ENCODE measurements at places on chromosomes 5 and 9. TPM values are rescaled to one million over a fixed set of nuclear protein-coding genes. Genes with fewer than 3 reads are reported as not detected.

GRCh38 chr9:99509065-99509745 is 287.1 kb downstream of the SEC61B start:
- no peaks in the 10 kb centered on the region for H3K27me3 ChIP-seq
- no peak for DNase-seq

DNA sequence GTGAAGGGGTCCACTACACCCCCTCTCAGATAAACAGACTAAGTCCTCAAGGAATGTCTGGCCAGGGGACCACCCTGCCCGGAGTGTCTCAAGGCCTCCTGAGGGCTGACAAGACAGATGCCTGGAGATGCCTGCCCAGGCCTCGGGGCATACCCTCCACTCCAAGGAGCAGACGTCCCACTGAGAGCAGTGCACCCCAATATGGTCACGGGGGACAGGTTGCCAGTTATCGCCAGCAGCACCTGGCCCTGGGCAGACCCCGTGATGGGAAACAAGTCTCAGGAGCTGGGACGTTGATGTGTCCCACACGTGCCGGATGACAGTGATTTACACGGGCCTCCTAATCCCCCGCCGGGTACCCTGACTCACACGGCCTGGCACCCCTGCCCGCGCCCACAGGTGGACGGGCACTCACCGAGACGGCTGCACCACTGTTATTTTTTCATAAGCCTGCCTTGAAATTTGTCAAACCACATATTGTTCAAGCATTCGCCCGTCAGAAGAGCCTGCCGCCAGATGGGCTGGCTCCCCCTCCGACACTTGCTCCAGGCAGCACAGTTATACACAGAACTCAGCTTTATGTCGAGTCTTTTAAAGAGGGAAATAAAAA is 43.9 kb downstream of the BARX1 start:
- no peak overlapping the region for H3K4me3 ChIP-seq
- H3K27ac ChIP-seq, result no peak overlapping the region
- no peak for DNase-seq
- no peaks in the 10 kb centered on the region for H3K27me3 ChIP-seq
- no peaks in the 10 kb centered on the region for H3K4me1 ChIP-seq
- no peaks in the 10 kb centered on the region for H3K36me3 ChIP-seq

DNA sequence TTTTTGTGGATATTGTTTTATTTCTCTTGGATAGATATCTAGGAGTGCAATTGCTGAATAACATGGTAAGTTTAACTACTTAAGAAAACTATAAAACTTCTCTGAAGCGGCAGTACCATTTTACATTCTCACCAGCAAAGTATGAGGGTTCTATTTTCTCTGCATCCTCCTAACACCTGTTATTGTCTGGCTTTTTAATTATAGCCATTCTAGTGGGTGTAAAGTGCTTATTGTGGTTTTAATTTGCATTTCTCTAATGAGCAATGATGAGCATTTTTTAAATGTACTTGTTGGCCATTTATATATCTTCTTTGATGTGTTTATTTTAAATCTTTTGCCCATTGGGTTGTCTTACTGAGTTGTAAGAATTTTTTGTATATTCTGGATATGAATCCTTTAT is 28.7 kb downstream of the SMIM32 start:
- no peaks in the 10 kb centered on the region for H3K36me3 ChIP-seq
- no peak for DNase-seq
- H3K4me3 ChIP-seq, result no peak overlapping the region
- H3K27ac ChIP-seq, result no peak overlapping the region
- H3K4me1 ChIP-seq, result no peaks in the 10 kb centered on the region

DNA sequence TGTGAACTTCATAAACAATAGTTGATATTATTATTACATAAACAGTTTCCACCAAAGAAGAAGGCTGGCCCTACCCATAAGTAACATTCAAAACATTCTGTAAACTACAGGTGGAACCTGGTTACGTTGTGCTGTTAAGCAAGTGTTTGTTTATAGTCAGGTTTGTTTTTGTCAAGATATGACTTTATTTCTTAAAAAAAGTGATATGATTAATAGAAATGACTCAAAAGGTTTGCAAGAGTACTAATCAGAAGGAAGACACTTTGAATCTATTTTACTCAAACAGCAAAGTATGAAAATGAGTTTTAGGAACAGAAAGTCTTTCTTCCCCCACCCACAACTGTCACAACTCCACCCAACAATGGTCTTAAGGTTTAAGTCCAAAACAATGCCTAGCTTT is 220.8 kb downstream of the PLK2 start:
- DNase-seq, result no peak
- no peak overlapping the region for H3K27ac ChIP-seq
- H3K4me1 ChIP-seq, result no peaks in the 10 kb centered on the region
- H3K27me3 ChIP-seq, result no peaks in the 10 kb centered on the region
- H3K4me3 ChIP-seq, result no peak overlapping the region
- no peaks in the 10 kb centered on the region for H3K36me3 ChIP-seq

- H3K27ac ChIP-seq, result no peak overlapping the region
- DNase-seq, result no peak
- H3K27me3 ChIP-seq, result no peaks in the 10 kb centered on the region
- H3K4me1 ChIP-seq, result peaks cover 18% of the 10 kb centered on the region
- H3K36me3 ChIP-seq, result no peaks in the 10 kb centered on the region
Observed at GRCh38 chr5:157864067-157864466, 5.1 kb upstream of the CLINT1 start.

GRCh38 chr5:41435276-41435675 is 75.1 kb downstream of the PLCXD3 start:
- no peak for DNase-seq
- no peaks in the 10 kb centered on the region for H3K4me1 ChIP-seq
- no peak overlapping the region for H3K27ac ChIP-seq
- H3K36me3 ChIP-seq, result no peaks in the 10 kb centered on the region
- H3K27me3 ChIP-seq, result no peaks in the 10 kb centered on the region
- H3K4me3 ChIP-seq, result no peak overlapping the region

DNA sequence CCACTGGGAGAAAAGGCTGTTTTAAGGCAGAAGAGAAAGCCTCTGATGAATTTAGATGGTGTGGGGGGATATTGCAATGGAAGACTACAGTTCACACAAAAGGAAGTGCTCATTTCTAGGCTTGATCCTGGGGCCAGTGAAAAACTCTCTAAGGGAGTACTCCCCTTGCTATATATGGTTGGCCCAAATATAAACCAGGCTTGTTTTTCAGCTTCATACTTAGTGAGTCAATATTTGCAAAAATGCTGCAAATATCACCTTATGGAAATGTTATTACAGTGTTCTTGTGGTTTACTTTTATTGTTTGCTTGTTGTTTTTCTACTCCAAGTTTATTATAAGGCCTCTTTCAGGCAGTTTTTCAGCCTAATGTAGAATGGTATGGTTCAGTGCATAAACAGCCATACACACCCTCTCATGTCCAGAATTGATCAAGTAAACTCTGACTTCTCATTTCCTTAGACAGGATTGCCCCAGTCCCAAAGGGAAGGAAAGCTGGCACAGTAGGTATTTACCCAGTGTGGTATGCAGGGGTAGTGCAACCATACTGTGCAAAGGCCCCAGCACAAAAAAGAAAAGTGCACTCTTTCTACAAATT is 115.1 kb downstream of the FEM1C start:
- H3K27ac ChIP-seq, result no peak overlapping the region
- H3K36me3 ChIP-seq, result no peaks in the 10 kb centered on the region
- peaks cover 5% of the 10 kb centered on the region for H3K27me3 ChIP-seq
- no peak overlapping the region for H3K4me3 ChIP-seq
- DNase-seq, result no peak

- no peaks in the 10 kb centered on the region for H3K27me3 ChIP-seq
- no peaks in the 10 kb centered on the region for H3K36me3 ChIP-seq
- no peak for DNase-seq
- H3K4me3 ChIP-seq, result no peak overlapping the region
Observed at GRCh38 chr9:15059003-15059402, 148.8 kb upstream of the FREM1 start.

DNA sequence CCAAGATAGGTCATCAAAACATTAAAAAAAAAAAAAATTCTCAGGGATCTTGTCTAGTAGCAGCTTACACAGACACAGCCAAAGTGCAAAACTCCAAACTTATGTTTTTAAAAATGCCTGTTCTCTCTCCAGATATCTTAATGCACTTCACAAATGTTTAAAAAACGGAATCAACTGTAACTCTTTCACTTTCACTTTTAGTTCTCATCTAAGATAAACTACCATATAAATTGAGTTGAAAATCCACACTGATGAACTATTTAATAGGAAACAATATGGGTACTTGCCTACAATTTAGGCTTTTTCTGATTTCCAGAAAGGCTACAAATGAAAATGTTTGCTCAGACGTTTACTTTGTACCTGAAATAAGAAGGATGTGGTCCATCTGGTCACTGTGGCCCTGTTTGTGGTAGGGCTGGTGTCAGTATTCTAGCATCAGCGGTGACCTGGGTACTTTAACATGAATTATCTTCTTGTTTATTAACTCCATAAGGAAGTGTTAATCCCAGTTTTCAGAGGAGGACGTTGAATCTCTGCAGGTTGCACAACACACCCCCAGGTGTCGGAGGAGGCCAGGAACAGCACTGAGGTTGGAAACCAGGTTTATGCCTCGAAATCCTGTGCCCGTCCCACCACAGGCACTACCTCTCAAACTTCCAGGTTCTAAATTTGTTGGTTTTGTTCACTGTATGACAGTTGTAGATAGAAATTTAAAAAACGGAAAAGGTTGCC is 13.3 kb upstream of the LPCAT1 start:
- peak overlapping the region; percentile 75 for H3K4me3 ChIP-seq
- DNase-seq, result peak; percentile 13

DNA sequence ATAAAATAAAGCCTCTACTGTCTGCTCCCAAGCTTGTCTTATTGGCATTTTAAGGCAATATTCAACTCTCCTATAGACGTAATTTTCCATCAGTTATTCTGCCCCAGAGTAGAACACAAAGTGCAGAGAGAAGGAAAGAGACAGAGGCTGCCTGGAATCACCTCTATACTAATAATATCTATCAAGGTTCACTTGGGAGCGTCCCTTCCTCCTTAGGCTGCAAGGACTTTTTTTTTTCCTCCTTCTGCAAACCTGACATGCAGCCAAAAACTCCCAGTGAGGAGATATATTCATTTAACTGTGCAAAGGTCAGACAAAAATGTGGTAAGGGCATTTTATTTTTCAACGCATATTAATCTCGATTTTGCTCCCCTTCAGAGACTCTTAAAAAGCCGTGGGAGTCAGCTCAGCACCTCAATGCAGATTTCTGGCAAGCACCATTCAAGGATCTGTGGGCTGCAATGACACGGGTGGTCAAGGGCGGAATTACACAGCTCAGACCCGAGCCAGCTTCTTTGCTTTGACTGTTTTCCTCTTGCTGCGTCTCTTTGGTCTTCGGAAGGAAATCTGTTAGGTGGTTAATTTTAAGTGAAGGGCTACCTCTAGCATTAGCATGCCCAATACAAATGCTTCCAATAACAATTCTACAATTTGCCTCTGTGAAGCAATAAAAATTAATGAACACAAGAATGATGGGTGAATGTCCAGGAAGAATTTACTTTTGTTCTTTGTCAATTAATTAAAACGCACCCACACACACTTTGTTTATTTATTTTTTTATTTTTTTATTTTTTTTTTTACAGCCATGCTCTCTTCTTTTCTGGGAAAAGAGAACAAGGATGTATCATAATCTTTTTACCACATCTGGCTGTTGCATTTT is 587.7 kb upstream of the GRAMD2B start:
- no peak overlapping the region for H3K4me3 ChIP-seq
- no peak overlapping the region for H3K27ac ChIP-seq
- H3K36me3 ChIP-seq, result no peaks in the 10 kb centered on the region
- H3K27me3 ChIP-seq, result no peaks in the 10 kb centered on the region

DNA sequence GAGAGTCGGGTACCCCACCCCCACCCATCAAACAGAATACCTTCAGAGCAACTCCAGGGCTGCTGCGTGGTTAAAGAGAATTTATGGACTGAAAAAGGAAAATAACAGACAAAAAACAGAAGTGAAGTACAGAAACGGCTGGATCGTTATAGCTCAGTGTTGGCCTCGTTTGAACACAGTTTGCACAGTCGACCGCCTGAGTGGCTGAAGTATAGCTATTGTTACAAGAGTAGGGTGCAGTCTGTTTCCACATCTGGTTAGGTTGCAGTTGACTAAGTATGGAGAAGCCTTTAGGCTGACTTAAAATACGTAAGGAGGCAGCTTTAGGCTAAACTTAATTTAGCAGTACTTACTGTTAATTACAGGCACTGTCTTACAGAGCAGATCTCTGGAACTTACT is 121.2 kb downstream of the GCNT1 start:
- H3K4me1 ChIP-seq, result no peaks in the 10 kb centered on the region
- H3K27me3 ChIP-seq, result no peaks in the 10 kb centered on the region
- no peak overlapping the region for H3K4me3 ChIP-seq
- no peak for DNase-seq
- no peak overlapping the region for H3K27ac ChIP-seq

DNA sequence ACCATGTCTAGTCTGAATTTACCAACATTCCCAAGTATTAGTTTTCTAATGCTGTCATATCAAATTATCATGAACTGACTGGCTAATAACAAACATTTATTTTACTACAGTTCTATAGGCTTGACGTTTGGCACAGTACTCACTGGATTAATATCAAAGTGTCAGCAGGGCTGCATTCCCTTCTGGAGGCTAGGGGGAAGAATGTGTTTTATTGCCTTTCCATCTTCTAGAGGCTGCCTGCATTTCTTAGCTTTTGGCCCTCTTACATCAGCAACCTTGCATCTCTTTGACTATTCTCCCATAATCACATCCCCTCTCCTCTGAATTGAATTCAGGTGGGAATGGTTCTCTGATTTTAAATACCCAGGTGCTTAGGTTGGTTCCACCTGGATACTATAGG is 84.7 kb downstream of the EDIL3 start:
- no peaks in the 10 kb centered on the region for H3K4me1 ChIP-seq
- H3K27me3 ChIP-seq, result no peaks in the 10 kb centered on the region
- H3K4me3 ChIP-seq, result no peak overlapping the region

DNA sequence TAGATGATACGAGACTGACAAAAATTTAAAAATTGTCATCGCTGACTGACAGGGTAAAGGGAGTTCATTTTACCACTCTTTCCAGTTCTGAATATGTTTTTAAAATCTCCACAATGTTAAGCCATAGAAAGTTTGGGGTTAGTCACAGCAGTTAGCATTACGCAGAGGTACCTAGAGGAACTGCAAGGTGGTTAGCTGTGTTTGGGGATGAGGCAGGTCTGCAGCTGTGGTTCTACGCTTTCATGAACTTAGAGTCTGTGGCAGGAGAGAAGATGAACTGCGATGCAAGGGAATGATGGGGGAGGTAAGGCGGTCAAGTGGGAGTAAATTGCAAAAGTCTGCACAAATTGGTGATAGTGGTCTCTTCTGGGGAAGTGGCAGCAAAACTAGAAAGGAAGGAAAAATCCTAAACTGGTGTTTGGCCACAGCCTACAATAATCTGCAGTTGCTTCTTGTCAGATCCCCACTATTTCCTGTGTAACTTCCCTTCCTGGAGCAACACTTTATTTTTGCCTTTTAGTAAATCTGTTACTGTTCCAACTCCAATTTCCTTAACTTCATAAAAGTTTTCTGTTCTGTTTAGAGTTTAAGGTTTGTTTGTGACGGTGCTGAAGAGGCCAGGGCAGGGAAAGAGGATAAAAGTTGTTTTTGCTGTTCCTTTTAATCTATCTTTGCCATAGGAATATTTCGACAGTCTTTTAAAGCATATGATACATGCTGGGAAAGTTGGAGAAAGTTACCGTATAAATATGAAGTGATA is 38.6 kb upstream of the SNX2 start:
- peaks cover 5% of the 10 kb centered on the region for H3K27me3 ChIP-seq
- no peaks in the 10 kb centered on the region for H3K4me1 ChIP-seq
- no peaks in the 10 kb centered on the region for H3K36me3 ChIP-seq
- DNase-seq, result no peak
- H3K27ac ChIP-seq, result no peak overlapping the region

TEX48 gene
- total RNA-seq, result not detected

PPP3R2 gene
- not detected for total RNA-seq

OSTF1 gene
- 68.2 TPM for total RNA-seq

PFN3 gene
- not detected for total RNA-seq

FOCAD gene
- total RNA-seq, result 19.6 TPM

OR13C4 gene
- not detected for total RNA-seq

BTNL8 gene
- not detected for total RNA-seq

Data from CD4-positive, CD25-positive, alpha-beta regulatory T cell (primary cell).